ENCODE measurements at places on chromosomes 7 and 10.

GRCh38 chr10:5480162-5480941, 19.0 kb downstream of the CALML5 start:
- DNase-seq: no peak

- DNase-seq: no peak
Measured at GRCh38 chr7:17158261-17158660, 140.2 kb upstream of the AHR start.

GRCh38 chr10:14253711-14254110, 77.0 kb downstream of the FRMD4A start:
- no peak for DNase-seq

- no peak for DNase-seq
Measured at GRCh38 chr10:103602028-103602851, 108.7 kb downstream of the NEURL1 start.

GRCh38 chr7:91165006-91165845, 99.0 kb upstream of the FZD1 start:
- DNase-seq: no peak

DNA sequence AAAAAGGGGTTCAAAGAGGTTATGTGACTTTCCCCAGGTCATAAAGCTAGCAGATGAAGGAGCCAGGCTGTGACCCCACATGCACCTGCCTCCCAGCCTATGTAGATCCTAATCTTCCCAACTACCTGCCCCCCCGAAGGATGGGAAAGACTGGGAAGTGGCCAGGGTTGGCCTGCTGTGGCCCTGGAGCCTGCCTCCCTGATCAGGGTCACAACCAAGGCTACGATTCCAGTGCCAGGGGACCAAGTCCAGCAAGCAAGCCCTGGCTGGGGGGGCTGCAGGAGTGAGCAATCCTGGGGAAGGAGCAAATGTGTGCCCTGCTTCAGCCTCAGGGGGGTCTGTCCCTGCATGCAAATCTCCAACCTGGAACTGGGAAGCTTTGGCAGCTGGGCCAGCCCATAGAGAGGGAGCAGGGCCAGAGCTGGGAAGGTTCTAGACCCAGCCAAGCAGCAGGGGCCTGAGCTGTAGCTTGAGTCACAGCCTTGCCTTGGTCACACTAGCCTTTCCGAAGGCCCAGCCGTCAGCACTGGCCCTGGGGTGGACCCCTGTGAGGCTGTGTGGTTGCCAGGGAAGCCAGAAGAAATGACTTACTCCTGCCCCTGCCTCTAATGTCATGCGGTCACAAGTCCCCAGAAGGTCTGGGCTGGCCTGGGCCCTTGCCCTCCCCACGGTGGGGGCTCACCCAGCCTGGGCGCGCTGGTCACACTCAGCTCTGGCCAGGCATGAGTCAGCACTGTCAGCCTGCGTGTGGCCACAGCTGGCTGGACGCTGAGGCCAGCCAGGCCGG, 96.4 kb upstream of the ZMIZ1 start:
- no peak for DNase-seq

DNA sequence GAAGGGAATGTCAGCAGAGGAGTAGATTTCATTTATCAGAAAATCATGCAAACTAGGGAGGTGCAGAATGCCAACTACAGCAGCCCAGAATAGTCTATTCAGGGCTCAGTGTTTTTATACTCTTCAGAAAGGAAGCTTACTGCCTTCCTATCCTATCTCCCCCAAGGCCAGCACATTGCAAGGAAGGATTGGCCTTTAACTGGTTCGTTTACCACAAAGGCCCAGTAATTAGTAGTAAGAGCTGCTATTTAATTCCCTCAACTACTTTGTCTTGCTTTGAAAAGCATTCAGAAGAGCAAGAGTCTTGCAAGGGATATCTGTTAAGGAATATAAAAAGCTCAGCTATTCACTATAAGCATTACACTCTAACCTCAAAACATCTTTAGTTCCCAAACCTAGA, 86.4 kb upstream of the RNF148 start:
- DNase-seq: no peak

DNA sequence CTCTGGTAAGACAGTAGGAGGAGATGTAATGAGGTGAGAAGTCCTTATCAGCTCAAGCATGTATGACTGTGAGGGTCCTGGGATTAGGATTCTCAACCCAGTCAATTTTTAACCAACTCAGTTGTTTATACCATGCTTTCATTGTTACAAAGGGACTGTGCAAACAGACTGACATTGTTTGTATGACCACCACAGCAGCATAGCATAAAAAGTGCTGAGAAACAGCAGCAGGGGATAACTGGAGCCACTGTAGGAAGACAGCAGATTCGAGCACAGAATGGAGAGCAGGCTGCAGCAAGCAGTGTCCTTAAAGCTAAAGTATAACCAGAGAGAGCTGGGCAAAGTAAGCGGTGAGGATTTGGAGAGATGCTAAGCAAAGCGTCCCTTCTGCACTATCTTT, 829.5 kb downstream of the REEP3 start:
- no peak for DNase-seq

DNA sequence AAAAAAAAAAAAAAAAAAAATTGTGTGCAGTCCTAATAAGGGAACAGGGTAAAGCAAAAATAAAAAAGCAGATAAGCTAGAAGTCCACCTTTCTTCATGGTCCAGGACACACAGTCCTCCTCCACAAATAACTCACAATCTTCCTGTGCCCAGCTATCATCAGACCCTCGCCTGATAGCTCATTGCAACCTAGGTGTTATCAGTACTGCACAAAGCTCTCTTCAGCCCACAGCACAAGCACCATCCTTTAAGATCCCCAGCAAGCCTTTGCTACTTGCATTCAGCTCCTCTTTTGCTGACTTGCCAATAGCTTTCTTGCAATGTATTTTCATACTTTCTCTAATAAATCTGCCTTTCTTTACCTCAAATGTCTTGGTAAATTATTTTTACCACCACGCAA, 5.0 kb downstream of the NDUFA5 start:
- DNase-seq: no peak

GRCh38 chr7:22173685-22174573, 183.0 kb downstream of the RAPGEF5 start:
- no peak for DNase-seq

- DNase-seq: no peak
Measured at GRCh38 chr7:70334871-70335270, 736.6 kb downstream of the AUTS2 start.

DNA sequence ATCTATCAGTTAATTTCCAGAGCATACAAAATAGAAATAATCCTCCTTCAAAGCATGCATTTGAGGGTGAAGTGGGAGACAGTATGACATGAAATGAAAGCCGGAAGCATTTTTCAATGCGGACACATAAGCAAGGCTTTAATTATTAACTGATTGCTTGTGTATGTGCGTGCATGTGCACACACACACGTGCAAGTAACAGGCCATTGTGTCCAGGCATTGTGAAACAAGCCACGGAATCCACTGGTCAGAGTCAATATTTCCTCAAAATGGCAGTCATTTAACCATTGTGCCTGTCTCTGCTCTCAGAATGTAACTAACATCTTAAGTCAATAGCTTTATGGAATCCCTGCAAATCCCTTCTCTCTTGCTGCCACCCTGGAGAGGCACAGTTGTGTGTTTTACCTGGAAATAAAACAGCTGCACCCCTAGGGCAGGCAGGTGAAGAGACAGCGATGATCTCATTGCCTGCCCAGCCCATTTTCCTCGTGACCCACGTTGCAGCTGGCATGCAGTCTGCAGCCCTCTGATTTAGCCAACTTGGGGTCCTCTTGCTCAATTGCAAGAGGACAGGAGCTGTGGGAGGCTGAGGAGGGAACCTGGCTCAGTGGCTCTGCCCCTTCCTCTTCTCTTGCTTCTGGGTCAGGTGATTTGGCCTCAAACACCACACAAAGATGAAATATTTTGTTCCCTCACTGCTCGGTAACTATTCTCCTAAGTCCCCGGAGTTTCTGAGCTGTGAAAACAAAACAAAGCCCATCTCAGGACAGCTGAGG, 500.9 kb upstream of the ZMIZ1 start:
- no peak for DNase-seq

- no peak for DNase-seq
Measured at GRCh38 chr10:124004663-124005004, 88.8 kb downstream of the CHST15 start.

DNA sequence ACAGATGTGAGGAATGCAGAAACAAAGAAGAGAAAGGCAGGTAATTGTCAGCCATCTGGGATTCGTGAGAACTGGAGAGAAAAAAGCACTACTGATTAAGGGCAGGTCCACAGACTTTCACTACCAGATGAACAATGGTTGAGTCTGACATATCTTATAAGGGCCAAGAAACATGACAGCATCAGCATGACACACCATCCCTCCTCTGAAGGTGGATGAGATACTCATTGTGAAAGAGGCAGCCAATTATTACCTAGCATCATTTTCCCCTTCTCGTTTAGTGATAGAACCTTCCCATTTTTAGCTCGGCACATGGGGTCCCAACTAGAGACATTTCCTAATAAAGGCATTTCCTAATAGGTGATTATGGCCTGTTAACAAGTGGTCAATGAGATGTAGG, 19.2 kb upstream of the MET start:
- no peak for DNase-seq

DNA sequence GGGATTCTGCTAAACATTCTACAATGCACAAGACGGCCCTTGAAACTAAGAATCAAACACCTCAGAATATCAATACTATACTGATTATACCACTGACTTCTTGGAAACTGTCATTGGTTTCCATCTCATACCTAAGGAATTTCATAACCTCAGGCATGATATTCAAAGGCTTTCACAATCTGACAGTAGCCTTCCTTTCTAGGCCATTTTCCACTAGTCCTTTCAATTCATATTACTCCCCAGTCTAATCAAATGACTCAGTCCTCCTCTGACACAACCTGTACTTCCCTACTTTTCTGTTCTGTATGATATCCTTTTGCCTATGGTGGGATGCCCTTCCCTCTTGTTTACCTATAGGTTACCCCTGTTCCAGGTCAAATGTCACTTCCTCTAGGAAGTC, 48.3 kb downstream of the CSTF2T start:
- DNase-seq: no peak

GRCh38 chr10:1577373-1577770, 160.0 kb downstream of the ADARB2 start:
- no peak for DNase-seq

- DNase-seq: no peak
Measured at GRCh38 chr7:26910221-26910620, 45.8 kb upstream of the SKAP2 start.

DNA sequence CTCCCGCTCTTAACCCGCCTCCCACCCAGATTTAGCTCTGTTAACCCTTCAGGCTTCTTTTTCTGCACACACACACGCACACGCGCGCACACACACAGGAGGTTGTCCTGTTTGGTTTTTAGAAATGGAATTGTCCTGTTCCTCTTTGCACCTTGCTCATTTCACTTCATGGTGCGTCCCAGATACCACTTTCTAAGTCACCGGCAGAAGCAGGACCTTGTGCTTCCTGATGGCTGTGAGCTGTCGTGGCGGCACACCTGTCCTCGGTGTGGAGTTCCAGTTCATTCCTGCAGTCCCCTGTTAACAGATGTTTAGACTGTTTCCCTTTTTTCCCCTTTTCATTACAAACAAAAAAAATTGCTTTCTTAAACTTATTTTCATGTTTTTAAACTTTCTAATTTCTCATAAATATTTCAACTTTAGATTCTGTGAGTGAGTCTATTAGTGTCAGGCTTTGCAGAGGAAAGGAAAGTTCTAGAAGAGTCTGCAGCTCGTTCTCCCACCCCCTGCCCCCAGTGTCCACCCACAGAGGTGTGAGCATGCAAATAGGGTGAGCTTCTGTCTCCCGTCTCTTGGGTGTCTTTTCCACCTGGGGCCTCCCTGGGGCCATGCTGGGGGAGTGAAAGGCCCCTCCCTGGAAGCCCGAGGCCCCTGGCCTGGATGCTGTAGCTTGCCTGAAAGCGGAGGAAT, 85.5 kb downstream of the LHPP start:
- no peak for DNase-seq

DNA sequence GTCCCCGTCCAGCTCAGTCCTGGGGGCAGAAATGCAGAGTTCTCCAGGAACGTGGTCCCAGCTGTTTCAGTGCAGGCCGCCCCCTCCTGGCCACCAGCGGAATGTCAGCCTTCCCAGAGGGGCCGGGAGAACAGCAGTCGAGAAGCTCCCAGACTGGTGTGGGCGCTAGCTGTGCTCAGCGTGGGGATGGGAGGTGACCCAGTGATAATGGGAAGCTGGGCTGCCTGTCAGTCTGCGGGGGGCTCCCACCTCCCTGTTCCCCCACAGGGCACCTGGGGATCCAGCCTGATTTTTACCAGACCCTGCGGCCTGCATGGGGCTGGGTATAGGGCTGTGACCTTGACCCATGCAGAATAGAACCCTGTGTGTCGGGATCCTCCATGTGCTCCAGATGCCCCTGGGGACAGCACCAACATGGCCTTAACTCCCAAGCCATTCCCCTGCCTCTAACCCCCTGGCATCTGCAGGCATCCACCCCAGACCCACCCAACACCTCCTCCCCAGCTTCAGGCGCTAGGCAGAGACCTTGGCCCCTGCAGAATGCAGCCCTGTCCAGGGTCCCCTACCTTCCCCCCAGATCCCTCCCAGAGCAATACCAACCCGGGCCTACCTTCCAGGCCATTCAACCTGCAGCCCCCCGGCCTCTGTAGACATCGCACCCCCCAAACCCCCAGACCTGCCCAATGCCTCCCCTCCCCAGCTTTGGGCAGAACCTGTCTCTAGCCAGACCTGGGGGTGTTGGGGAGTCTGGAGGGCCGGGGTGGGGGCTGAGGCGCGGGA, 880 bp upstream of the ELN start:
- DNase-seq: no peak

GRCh38 chr7:88071994-88072714, 138.1 kb downstream of the ADAM22 start:
- DNase-seq: no peak

DNA sequence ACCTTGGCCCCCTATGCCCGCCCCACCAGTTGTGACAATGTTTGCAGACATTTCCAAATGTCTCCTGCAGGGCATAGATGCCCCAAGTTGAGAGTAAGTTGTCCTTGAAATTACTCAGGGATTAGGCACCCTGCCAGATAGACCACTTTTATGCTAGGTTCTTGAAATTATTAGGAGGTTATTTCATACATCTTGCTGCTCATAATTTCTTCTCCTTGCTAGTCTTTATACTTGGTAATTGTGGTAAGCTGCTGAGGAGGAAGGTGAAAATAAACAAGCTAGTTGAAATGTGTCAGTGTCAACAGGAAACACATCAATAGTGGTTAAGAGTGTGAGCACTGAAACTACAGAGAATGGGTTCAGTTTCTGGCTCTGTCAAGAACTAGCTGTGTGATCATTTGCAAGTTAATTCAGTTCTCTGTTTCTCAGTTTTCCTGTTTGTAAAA, 63.7 kb upstream of the AOAH start:
- DNase-seq: no peak

- DNase-seq: no peak
Measured at GRCh38 chr10:18073314-18073713, 66.9 kb upstream of the CACNB2 start.

DNA sequence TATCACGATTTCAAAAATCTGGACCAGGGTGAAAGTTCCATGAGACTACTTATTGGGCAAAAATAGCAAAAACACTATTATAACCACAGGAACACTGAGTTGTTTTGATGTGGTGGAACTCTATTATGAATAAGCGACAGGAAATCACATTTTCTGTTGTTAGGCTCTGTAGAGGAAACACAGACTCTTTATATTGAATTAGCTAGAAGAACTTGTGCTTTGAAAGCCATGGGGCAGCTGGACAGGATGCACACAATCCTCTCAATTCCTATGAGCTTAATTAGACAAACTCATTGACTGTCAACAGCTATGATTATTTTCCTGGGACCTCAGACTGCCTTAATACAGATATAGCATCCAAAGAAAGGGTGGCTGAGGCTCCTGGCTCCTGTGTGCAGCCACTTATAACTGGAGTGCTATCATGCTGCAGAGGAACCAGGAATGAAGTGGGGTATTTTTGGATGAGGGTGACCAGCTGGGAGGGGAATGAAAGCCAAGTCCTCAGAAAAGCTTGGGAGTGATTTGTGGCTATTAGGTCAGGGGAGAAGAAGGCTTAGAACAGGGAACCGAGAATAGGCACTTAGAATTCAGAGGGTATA, 657.3 kb downstream of the TYW1 start:
- no peak for DNase-seq
